Activated gamma-delta T cell treated with Interleukin-2 at 50 U/mL for 16 hours (primary cell): ENCODE measurements at places on chromosomes 6 and 20.

- no peak for DNase-seq
These were observed 225.5 kb downstream of the TAF4 start for GRCh38 chr20:61839912-61840778.

DNA sequence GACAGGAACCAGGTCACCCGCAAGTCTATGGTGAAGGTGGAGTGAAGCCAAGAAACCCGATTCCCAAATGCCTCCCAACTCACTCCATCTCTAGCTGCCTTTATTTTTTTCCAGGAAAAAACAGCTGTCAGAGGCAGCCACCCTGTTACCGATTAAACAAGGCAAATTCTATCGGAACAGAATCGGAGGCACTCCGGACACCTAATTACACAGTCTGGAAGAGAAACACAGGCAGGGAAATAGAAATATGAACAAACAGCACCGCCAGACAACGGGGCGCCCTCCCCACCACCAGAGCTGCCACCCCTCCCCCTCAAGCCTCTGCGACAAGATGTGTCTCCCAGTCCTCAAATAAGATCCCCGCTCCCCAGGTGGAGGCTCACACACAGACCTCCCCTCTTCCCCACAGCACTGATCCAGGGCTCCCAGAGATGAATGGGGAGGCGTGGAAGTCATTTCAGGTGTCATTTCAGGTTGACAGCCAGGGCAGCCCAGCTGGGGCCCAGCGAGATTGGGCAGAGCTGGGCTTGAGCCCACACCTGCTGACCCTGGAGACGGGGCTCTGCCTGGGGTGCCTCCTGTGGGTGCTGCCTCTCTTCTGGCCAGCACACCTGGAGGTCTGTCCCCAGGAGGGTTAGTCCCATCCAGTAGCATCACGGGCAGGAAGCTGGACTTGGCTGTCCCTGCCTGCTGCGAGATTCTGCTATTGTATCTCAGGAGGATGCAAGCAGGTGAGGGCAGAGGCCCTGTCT is 19.8 kb upstream of the VSTM2L start:
- DNase-seq, result no peak

- DNase-seq, result no peak
These were observed 126.6 kb downstream of the TIAM2 start for GRCh38 chr6:155121699-155122098.

GRCh38 chr20:20430066-20430465 is 62.2 kb downstream of the INSM1 start:
- DNase-seq, result no peak

DNA sequence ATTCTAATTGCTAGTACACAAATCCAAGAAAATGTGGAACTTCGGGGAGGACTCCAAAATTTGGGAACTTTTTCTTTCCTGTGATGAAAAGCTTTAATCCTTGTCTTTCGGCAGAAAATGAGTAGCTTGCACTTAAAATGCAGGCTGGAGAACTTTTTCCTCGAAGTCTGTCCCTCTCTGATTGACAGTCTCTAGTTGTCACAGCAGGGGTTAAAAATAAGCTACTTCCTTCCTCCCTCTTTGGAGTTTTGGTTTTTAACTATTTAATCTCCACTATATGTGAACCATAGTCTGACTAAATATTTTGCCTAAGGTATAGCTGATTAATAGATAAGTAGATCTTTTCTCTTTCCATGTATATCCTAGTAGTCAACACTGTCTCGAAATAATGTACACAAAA is 66.8 kb upstream of the MBOAT1 start:
- no peak for DNase-seq

DNA sequence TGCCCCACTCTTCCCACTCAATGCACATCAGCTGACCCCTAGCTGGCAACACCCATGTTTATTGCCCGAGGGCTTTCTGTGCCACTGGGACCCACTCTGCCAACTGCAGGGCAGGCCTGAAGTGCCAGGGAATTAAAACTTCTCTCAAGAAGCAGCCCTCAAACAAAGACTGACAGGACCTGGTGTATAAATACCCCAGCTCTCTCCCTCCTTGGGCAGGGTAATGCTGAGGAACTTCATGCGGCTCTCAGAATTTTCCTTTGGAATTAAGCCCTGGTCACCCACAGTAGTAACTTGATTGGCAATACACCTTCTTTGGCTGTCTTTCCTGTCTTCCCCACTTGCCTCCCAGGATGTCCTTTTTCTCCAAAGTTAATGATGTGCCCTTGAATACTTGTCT is 5.3 kb upstream of the GDAP1L1 start:
- no peak for DNase-seq

GRCh38 chr6:170149681-170150589 is 140.9 kb downstream of the DLL1 start:
- DNase-seq, result no peak

GRCh38 chr6:148082696-148083095 is 259.9 kb upstream of the SASH1 start:
- DNase-seq, result no peak

- peak; percentile 68 for DNase-seq
These were observed 3.4 kb upstream of the BHLHE23 start for GRCh38 chr20:63009988-63010769.

DNA sequence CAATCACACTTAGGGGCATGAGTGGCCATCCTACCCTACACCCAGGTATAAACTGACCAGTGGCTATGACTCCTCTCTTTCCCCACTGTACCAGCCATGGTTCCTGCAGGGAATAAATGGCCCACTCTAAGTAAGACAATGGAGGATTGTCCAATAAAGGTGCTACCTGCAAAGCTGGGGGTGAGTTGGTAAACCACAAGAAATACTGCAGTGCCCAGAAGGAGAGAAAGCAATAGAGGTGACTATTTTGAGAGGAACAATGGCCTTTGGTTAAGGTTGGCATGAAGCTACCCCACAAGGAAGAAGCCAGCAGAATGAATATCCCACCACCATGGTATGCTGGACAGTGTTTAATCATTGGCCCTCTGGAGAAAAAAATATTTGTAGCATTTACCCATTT is 233.3 kb upstream of the ECI2 start:
- DNase-seq, result no peak

GRCh38 chr6:52574709-52575501 is 2.0 kb downstream of the TRAM2 start:
- peak; percentile 61 for DNase-seq

- DNase-seq, result no peak
These were observed 778 bp upstream of the ATF6B start for GRCh38 chr6:32128751-32129296.

GRCh38 chr6:116511424-116512110 is at the start of gene CALHM5:
Gene CALHM5, plus strand, starts transcription at chr6:116511639. Its CDS starts 58 bp downstream, at chr6:116511697.
- DNase-seq, result no peak

DNA sequence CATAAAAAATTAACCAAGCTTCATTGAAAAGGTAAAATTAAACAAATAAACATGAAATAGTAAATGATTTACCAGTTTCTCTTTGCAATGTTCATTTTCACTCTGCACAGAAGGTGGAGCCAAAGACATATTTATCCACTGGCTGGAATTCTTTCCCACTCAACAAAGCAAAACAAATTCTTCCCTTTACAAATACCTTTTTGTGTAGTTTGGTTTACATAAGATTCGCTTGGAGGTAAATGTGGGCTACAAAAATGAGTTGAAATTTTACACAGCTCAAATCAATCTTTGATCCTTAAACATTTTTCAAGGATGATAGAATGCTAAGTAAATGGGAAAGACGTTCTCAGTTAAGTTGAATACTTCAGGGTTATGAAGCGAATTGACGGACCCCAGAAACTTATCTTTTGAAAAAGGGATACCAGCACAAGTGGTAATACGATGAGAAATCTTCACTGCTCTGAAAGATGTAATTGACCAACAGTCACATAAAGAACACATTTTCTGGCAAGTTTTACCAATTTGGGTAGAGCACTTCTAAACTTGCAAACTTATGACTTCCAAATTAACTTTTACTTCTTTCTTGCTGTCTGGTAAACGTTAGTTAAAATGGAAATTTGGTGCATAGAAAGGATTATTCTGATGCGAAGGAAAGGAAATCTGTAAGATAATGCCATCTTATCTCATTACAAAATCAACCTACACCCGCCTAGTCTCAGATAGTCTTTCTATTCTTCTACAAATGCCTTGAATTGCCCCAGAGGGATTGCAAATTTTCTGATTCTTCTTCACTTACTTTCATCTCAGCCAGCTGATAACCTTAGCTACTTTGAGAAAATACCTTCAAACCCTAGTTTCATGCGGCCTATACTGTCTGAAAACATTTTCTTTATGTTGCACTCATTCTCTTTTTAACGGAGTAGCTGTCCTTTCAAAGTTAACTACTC is 4.7 kb upstream of the GJA1 start:
- no peak for DNase-seq

- DNase-seq, result no peak
These were observed 37.0 kb upstream of the KCNG1 start for GRCh38 chr20:51059862-51060261.

DNA sequence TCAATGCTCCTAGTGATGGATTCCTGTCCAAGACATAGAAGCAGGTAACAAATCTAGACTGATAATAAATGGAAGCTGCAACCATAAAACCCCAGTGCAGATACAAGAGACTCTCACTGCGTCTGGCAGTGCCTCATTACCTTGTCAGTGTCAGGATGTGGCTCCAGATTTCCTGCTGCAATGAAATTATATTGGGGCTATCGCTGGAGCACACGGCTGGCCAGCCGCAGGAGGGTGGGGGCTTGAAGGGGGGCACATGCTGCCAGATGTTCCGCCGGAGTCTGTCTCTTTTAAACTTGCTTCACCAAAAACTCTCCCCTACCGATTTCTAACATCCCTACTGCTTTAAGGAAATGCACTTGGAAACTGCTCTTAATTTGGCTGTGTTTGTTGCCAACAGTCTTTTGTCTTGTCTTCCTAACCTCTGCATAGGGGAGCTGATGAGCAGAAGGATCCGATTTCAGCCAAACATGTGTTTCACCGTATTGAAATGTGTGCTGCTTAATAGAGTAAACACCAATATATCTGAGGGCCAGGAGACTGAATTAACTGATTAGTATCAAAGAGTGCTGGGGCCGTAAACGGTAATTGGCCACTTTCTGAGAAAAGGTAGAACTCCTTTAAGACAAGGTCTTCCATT is 102.2 kb upstream of the EXOC2 start:
- DNase-seq, result no peak

DNA sequence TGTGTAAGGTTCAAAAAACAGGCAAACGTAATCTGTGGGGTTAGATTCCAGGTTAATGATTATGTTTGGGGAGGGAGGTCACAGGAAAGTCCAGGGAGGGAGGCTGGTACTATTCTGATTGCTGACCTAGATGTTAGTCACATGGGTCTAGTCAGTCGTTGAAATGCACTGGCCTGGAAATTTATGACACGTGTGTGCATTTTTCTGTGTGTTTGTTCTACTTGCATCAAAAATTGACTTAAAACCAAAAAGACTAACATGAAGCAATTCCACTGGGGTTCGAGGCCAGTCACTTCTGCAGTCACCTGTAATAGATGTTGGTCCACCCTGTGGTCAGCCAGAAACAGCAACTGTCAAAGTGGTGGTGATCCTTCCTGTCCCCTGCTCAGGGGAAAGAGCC is 104.2 kb upstream of the MLN start:
- DNase-seq, result no peak

GRCh38 chr20:25271486-25272222 is 23.8 kb downstream of the PYGB start:
- peak; percentile 3 for DNase-seq

DNA sequence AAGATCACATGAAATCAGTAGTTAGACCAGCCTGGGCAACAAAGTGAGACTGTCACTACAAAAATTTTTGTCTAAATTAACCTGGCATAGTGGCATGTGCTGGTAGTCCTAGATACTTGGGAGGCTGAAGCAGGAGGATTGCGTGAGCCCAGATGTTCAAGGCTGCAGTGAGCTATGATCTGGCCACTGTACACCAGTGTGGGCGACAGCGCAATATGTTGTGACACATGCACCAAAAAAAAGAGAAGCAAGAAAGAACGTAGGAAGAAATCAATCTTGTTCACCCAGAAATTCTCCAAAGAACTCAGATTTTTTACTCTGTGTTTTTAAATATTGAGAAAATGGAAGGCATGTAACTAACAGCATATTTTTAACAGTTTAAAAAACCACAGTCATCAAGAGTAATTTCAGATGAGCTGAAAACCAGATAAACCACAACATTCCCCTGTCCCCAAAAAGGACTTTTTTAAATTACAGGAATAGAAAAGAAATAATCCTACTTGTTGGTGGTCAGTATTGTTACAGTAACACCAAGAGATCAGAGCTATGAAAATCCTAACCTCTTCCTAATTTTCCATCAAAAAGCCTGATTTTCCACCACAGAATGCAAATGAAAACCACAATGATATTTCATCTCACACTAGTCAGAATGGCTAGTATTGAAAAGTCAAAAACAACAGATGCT is 240.2 kb downstream of the KHDC1L start:
- DNase-seq, result no peak

DNA sequence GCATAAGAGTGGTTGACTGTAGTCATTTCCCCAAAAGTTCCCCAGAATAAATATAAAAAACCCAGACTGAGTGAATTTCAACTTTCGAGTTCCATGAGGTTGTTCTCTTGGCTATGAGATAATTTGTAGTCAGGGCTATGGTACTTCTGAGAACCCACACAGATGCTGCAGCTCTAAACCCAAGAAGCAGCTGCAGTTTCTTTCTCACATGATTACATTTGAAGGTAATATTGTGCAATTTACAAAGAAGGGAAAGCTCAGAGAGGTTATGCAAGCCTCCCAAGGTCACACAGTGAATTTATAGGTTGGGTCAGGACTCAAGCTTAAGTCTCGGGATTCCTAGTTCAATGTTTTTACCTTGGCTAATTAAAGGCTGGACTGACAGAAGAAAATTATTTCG is 29.7 kb upstream of the CD93 start:
- DNase-seq, result no peak

- no peak for DNase-seq
These were observed 164.0 kb downstream of the SOBP start for GRCh38 chr6:107653861-107654394.

DNA sequence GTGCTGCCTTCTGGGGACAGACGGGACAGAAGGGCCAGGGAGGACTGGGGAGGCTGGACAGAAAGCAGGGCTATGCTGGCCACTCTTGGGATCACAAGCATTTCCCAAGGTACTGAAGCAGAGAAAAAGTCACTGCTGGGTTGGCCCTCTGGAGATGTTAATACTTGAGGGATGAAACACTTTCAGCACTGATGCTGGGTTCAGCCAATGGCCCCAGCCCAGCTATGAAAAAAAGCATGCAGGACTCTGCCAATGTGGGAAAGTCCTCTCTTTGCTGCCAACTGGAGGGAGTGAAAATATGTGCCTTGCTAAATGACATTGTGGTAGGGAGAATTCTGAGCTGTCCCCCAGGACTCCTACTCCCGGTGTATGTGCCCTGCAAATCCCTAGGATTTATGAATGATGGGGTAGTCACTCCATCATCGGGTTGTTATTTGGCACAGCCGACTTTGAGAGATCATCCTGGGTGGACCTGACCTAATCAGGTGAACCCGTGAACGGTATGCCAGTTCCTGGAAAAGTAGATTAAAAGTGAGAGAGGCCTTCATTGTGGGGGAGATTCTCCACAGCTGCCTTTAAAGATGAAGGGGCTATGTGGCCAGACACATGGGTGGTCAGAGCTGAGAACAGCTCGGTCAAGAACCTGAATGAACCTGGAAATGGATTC is 119.9 kb upstream of the TRAF3IP2 start:
- DNase-seq, result no peak

DNA sequence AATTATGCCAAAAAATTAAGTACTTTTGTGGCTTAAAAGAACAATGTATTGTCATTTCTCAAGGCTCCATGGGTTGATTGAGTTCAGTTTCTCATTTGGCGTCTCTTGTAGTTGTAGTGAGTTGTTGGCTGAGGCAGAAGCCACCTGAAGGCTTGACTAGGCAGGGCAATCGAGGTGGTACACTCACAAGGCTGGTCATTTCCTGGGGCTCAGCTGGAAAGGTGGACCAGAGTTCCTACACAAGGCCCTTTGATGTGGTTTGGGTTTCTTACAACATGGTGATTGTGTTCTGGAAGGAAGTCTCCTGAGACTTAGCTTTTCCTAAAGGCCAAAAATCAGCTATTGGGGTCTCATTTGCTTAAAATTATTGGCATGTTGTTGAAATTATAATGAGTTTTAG is 22.6 kb downstream of the MAS1 start:
- DNase-seq, result no peak
